ENCODE measurements at places on chromosomes 2 and 18.

- no peak for DNase-seq
Observed at GRCh38 chr2:240506406-240507059, 51.3 kb downstream of the ANKMY1 start.

- no peak for DNase-seq
Observed at GRCh38 chr2:88218981-88219380, 48.8 kb downstream of the THNSL2 start.

- DNase-seq: no peak
Observed at GRCh38 chr18:74153377-74153776, 5.1 kb downstream of the TIMM21 start.

GRCh38 chr2:228426502-228427216 lies 245.2 kb upstream of the SPHKAP start:
- no peak for DNase-seq
